ENCODE measurements at places on chromosomes 13 and 19.

GRCh38 chr19:16202320-16203255 lies 4.9 kb downstream of the AP1M1 start:
- no peak for DNase-seq

- no peak for DNase-seq
Observed at GRCh38 chr19:18014197-18014596, 6.2 kb downstream of the ARRDC2 start.

GRCh38 chr19:13861392-13861713 lies 15.6 kb upstream of the NANOS3 start:
- DNase-seq = no peak

GRCh38 chr13:58097831-58098230 lies 466.3 kb downstream of the PCDH17 start:
- no peak for DNase-seq
